Esophagus squamous epithelium (tissue), 5 donors: ENCODE measurements at places on chromosomes 5 and 9. TPM values are rescaled to one million over a fixed set of nuclear protein-coding genes. Genes with fewer than 3 reads are reported as not detected.

DNA sequence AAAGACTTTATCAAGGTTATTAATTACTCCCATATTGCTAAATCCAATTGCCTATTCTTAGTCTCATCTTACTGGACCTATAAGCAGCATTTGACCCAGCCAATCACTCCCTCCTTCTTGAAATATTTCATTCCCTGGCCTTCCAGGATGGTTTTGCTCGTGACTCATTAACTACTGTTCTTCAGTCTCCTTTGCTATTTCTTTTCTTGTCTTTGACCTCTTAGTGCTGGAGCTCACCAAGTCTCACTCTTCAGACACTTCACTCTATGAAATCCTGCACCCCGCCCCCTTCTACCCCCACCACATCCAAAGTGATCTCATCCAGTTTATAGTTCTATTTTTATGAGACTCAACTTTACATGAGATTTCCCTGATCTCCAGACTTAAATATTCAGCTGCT is 803.1 kb upstream of the WWC1 start:
- H3K4me3 ChIP-seq = no peak overlapping the region
- H3K36me3 ChIP-seq = no peaks in the 10 kb centered on the region
- no peaks in the 10 kb centered on the region for H3K4me1 ChIP-seq
- no peak for DNase-seq
- H3K27ac ChIP-seq = no peak overlapping the region

DNA sequence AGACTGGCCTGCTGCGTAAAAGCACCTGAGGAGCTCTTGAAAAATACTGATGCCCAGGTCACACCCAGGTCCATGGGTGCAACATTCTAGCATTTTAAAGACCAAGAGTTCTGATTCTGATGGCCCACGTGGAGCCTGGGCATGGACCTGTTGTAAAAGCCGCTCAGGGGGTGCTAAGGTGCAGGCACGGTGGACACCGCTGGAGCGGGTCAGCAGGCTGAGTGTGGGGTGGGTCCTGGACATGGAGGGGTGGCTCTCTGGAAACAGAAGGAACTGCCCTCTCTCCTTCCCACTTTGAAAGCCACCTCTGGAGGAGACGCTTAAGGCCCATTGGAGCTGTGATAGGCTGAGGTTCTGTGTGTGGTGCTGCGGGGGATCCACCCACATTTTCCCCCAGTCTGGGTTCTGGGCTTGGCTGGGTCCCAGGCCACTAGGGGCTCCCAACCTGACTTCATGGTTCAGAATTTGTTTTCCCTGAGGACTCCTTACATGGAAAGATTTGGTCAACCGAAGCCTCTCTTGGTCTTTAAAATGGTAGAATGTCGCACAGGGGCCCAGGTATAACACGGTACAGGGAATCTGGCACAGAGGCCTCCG is 16.6 kb downstream of the GPRIN1 start:
- H3K27ac ChIP-seq = no peak overlapping the region
- no peak overlapping the region for H3K4me3 ChIP-seq
- no peak for DNase-seq

The PCDHGB6 gene
- total RNA-seq = 4.2 TPM

DNA sequence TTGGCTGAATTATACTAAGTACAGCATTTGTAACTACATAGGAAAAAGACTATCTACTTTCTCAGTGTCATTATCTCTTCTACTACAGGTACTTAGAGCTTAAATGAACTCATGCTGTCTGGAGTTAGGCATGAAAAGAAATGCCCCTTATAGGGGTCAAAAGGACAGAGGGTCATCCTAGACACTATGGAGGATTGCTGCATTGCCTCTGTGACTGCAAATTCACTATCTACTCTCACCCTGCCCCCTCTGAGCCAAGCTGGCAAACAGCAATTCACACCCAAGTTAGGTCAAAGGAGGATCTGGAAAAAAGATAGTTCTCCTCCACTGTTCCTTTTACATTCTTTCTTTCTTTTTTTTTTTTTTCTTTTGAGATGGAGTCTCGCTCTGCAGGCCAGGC is 36.7 kb downstream of the ANKRD31 start:
- H3K36me3 ChIP-seq = no peaks in the 10 kb centered on the region
- H3K27me3 ChIP-seq = no peaks in the 10 kb centered on the region
- no peaks in the 10 kb centered on the region for H3K4me1 ChIP-seq
- no peak overlapping the region for H3K4me3 ChIP-seq

GRCh38 chr5:61048534-61048933 is 103.5 kb downstream of the NDUFAF2 start:
- no peaks in the 10 kb centered on the region for H3K36me3 ChIP-seq
- no peak for DNase-seq
- H3K4me3 ChIP-seq = no peak overlapping the region
- H3K27me3 ChIP-seq = no peaks in the 10 kb centered on the region
- H3K27ac ChIP-seq = no peak overlapping the region

GRCh38 chr5:1173485-1174070 is 27.8 kb upstream of the SLC6A19 start:
- no peaks in the 10 kb centered on the region for H3K4me1 ChIP-seq
- H3K36me3 ChIP-seq = no peaks in the 10 kb centered on the region
- H3K27ac ChIP-seq = no peak overlapping the region
- H3K4me3 ChIP-seq = no peak overlapping the region
- H3K27me3 ChIP-seq = no peaks in the 10 kb centered on the region
- no peak for DNase-seq

GRCh38 chr9:33024126-33024965 is 727 bp upstream of the DNAJA1 start:
- H3K27me3 ChIP-seq = no peaks in the 10 kb centered on the region
- H3K4me1 ChIP-seq = peaks cover 43% of the 10 kb centered on the region
- H3K36me3 ChIP-seq = peaks cover 45% of the 10 kb centered on the region
- peak overlapping the region; percentile 99 for H3K27ac ChIP-seq

DNA sequence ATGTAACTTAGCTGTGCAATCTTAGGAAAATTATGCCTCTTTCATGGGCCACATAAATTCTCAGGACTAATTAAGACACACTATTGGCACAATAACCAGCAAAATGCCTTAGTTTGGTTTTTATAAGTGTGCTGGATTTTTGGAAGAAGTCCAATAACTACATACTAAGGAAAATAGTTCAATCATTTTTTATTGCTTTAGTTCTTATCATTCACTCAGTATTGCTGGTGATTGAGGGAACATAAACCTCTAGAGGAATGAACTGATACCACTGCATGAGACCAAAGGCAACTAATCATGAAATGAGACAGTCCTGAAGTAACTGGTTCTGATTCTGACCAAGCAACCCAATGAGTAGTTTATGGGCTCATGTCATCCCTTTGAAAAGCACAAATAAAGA is 571.5 kb downstream of the PDE4D start:
- H3K4me3 ChIP-seq = no peak overlapping the region
- no peak for DNase-seq

DNA sequence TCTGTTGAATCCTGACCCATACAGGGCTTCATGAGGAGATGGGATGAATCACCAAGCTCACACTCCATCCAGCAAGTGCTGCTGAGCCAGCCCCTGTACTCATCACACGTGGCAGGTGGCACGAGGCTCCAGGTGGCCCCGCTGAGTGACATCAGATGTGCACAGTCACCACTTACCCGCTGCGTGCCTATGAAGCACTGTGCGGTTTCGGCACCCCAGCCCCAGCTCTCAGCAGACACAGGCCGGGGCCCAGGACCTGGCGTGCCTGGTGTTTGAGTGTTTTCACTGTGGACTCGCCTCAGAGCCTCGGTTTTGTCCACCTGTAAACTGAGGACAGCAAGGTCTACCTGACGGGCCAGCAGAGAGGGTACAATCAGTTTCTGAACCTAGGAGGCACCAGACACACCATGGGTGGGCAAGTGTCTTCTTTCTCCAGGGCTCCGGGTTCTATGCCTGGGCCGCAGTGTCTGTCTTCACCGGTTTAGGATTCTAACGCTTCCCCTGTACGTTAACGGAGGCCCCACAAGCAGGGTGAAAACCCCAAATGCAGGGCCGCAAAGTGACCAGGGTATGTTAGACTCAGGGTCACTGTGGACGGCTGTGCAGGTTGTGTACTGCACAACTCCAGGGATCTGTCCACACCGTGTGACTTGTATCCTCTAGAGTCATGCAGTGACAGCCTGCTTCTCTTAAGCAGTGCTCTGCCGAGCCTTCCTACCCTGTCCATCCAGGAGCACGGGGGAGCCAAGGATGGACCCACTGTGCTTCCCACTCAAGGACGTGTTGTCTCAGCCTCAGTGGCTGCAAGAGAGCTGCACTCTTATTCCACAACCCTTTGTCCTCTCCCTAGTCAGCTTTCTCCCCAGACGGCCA is 44.3 kb upstream of the COL5A1 start:
- no peaks in the 10 kb centered on the region for H3K36me3 ChIP-seq
- H3K4me3 ChIP-seq = no peak overlapping the region
- no peaks in the 10 kb centered on the region for H3K4me1 ChIP-seq
- no peaks in the 10 kb centered on the region for H3K27me3 ChIP-seq
- H3K27ac ChIP-seq = no peak overlapping the region

DNA sequence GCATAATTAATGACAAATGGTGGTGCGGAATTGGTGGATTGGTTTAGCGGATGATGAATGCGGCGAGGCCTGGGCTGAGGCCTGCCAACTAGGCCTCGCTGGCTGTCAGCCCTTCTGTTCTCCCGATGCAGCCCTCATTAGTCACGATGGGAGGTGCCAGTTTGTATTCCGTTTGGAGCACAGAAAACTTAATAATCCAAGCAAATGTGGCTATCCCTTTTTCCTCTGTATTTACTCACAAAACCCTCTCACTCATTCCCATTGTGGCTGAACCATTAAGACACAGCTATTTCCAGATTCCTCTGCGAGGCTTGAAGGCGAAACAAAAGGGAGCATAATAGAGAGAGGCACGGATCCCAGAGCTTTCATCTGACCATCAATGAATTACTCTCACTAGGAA is 114.3 kb downstream of the MVB12B start:
- no peaks in the 10 kb centered on the region for H3K36me3 ChIP-seq
- H3K27ac ChIP-seq = peak overlapping the region; percentile 45
- no peaks in the 10 kb centered on the region for H3K27me3 ChIP-seq
- DNase-seq = no peak
- H3K4me3 ChIP-seq = no peak overlapping the region
- no peaks in the 10 kb centered on the region for H3K4me1 ChIP-seq

DNA sequence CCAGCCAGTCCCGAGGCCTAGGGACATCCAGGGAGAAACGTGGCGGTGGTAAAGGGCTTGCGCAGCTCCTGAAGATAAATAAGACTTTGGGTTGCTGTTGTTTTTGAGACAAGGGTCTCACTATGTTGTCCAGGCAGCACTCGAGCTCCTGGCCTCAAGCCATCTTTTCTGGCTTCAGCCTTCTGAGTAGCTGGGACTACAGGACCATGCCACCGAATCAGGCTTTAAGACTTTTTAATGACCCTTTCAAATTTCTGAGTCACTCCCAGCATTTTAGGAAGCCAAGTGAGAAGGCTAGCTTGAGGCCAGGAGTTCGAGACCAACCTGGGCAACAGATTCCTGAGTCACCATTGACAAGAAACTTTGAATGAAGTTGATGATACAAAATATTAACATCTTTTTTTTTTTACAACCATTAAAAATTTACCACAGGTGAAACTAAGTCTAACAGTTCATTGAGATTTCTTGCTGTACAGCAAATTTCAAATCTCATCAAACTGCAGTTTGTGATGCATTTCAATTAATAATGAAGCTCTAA is 817 bp upstream of the GNE start:
- H3K4me1 ChIP-seq = peaks cover 4% of the 10 kb centered on the region
- no peaks in the 10 kb centered on the region for H3K27me3 ChIP-seq
- peak overlapping the region; percentile 95 for H3K4me3 ChIP-seq
- H3K36me3 ChIP-seq = no peaks in the 10 kb centered on the region
- H3K27ac ChIP-seq = peak overlapping the region; percentile 98

DNA sequence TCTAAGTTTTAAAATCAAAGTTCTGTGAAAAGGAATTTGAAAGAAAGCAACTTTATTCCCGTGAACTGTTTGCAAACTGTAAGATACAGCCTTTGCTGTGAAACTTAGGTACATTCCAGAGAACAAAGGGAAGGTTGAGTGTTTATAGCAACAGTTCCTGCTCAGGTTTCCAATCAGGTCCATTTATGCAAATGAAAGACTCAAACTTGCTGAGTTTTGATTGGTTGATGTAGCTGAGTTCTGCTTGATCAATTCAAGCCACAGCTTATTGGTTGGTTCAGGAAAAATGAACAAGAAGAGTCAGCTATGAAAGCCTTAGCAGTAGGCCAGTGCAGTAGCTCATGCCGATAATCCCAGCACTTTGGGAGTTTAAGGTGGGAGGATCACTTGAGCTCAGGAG is 37.9 kb downstream of the SLC27A6 start:
- no peak overlapping the region for H3K27ac ChIP-seq
- peaks cover 14% of the 10 kb centered on the region for H3K4me1 ChIP-seq
- no peaks in the 10 kb centered on the region for H3K27me3 ChIP-seq
- no peaks in the 10 kb centered on the region for H3K36me3 ChIP-seq
- H3K4me3 ChIP-seq = no peak overlapping the region
- no peak for DNase-seq

- DNase-seq = no peak
- no peaks in the 10 kb centered on the region for H3K27me3 ChIP-seq
- H3K27ac ChIP-seq = no peak overlapping the region
- no peak overlapping the region for H3K4me3 ChIP-seq
- no peaks in the 10 kb centered on the region for H3K36me3 ChIP-seq
Measured at GRCh38 chr5:59795141-59795540, 98.4 kb downstream of the PDE4D start.

The RPL35 gene
- total RNA-seq = 3,186 TPM

The SGCD gene
- 1.0 TPM for total RNA-seq

The ADGRD2 gene
- 0.35 TPM for total RNA-seq

DNA sequence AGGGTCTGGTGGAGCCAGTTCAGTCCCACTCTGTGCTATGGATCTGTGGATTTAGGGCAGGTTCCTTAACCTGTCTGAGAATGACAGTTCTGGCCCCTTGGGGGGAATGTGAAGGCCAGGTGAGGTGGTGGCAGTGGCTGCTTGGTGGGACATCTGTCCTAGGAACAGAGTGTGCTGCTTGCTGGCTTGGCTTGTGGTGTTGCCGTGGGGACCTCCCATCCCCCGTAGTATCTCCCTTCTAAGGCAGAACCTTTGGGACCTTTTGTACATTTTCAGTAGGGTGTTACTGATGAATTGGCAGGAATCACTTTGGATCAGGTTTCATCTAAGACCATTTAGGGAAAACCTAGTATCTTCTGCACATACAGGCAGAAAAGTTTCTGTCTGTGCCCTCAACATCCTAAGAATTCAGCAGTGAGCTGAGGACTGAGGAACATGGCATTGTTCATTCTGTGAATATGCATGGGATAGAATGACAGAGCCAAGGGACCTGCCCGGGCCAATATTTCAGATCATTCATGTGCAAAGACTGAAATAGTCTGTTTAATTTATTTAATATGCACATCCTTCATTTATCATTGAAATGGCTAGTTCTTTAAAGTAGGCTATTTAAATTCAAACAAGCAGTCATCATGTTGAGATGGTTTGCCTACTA is 64.6 kb downstream of the WNK2 start:
- no peaks in the 10 kb centered on the region for H3K36me3 ChIP-seq
- DNase-seq = no peak
- H3K4me1 ChIP-seq = no peaks in the 10 kb centered on the region
- H3K27me3 ChIP-seq = no peaks in the 10 kb centered on the region
- no peak overlapping the region for H3K4me3 ChIP-seq

The SH3GLB2 gene
- 99.9 TPM for total RNA-seq

The SLC22A4 gene
- 0.11 TPM for total RNA-seq

- no peak for DNase-seq
- H3K36me3 ChIP-seq = no peaks in the 10 kb centered on the region
- H3K27ac ChIP-seq = no peak overlapping the region
- no peaks in the 10 kb centered on the region for H3K4me1 ChIP-seq
- no peak overlapping the region for H3K4me3 ChIP-seq
- H3K27me3 ChIP-seq = no peaks in the 10 kb centered on the region
Measured at GRCh38 chr5:37954561-37954960, 114.7 kb upstream of the GDNF start.

- no peaks in the 10 kb centered on the region for H3K27me3 ChIP-seq
- H3K36me3 ChIP-seq = no peaks in the 10 kb centered on the region
- no peaks in the 10 kb centered on the region for H3K4me1 ChIP-seq
- no peak overlapping the region for H3K4me3 ChIP-seq
Measured at GRCh38 chr5:79269733-79270166, 33.8 kb downstream of the JMY start.
